ENCODE measurements at places on chromosomes 1 and 21.

DNA sequence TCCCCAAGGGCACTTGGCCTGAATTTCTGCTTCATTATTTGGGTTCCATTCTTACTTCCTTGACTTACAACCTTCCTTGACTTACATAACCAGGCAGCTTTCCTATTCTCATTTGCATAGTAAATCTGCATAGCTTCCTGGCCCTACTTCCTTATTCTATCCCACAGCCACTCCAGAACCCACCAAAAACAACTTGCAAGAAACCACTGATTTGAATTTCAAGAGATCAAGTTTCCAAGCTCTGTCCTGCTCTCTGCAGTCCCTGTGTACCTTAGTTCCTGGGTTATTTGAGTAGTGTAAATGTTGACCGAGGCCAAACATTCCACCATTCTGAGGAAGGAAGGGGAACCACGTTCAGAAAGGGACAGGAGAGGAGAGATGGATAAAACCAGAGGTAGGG lies 603.3 kb downstream of the PTPRC start:
- no peak for DNase-seq

- no peak for DNase-seq
These were observed 15.8 kb upstream of the CENPF start for GRCh38 chr1:214587165-214587564.

GRCh38 chr1:20633190-20634064 lies at the start of gene PINK1:
Gene PINK1 (plus strand): TSS chr1:20633458. CDS start chr1:20633549, 91 bp downstream.
- peak; percentile 90 for DNase-seq

DNA sequence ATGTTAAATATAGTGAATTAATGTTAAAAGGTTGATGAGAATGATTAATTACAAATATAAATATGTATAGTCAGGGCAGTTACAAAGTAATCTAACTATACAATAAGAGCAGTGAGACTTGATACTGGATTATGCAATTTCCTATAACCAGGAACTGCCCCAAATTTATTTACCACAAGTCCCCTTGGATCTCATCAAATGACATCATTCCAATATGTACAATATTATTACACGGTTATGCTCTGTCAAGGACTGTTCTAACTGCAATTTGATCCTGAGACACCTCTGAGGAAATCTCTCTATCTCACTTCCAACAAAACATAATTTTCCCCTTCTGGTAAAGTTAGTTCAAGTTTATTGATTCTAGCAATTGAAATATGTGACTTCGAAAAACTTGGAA lies 917.6 kb downstream of the NCAM2 start:
- no peak for DNase-seq

- DNase-seq = no peak
These were observed 104.1 kb downstream of the SIK1 start for GRCh38 chr21:43322805-43323204.

DNA sequence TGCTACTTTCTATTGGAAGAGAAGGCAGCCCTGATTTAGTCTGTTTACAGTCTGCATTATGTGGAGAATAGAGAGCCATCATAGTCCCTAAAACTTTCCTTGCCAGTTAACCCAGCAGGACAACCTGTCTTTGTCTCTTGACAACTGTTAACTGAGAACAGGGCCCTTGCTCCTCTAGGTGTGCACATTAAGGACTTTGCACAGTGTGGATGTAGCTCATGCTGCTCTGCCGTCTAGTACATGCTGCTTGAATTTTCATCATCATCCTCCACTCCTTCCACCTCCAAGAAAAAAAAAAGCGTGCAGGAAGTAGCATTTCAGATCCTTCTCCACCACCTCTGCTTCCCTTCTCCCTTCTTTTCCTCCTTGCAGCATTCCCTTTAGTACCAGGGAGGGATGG lies 91.5 kb downstream of the PBX1 start:
- no peak for DNase-seq

GRCh38 chr1:201750120-201750519 lies 78.8 kb upstream of the IPO9 start:
- DNase-seq = no peak

GRCh38 chr21:46600305-46600704 lies 4.6 kb downstream of the S100B start:
- DNase-seq = no peak

DNA sequence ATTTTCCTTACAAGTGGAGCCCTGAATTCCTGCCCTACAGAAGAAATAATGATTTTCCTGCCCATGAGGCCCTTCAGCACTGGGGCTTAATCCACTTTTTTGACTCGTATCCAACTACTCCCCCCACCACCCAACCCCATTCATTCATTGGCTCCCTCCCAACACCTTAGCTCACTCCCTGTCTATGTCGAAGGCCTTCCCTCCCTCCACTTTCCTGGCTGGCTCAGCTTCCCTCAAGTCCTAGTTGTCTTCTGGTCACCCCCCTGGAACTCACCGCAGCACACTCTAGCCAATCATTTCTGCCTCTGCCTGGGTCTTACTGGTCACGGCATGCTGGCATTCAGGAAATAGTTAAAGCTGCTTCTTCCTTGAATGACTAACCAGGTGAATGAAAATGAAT lies 118.9 kb downstream of the PGBD5 start:
- DNase-seq = no peak

DNA sequence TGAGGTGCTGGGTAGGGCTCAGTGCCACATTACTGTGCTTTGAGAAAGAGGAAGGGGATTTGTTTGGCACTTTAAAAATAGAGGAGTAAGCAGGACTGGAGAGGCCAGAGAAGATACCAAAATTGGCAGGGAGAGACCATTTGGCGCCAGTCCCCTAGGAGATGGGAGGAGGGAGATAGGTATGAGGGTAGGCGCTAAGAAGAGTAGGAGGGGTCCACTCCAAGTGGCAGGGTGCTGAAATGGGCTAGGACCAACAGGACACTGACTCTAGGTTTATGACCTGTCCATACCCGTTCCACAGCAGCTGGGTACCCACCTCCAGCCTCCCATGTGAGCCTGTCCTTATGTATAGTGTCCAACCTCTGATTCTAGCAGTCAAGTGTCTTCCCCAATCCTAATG lies 1.0 kb upstream of the CRTC2 start:
- DNase-seq = no peak

- DNase-seq = no peak
These were observed 71.3 kb downstream of the AHCTF1 start for GRCh38 chr1:246860401-246860800.

- DNase-seq = peak; percentile 57
These were observed 131.8 kb upstream of the SGIP1 start for GRCh38 chr1:66402194-66402593.

DNA sequence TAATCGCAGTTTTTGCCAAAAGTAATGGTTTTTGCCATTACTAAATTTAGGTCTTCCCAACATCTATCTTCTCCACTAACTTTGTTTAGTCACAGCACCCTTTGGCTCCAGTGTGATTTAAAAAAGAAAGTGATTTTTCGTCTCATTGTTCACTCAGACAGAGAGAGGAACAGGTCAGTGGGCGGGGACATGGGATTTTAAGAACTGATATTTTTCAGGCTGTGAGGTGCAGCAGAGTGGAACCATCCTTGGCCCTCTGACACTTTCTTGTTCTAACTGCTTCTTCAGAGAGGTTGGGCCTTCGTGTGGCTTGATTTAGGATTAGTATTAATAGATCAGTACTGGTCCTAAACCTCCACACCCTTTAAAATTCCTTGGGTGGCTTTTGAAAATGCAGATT lies 38.8 kb downstream of the CASQ2 start:
- peak; percentile 73 for DNase-seq

- DNase-seq = no peak
These were observed 44.6 kb downstream of the MIGA1 start for GRCh38 chr1:77824079-77824478.

- DNase-seq = no peak
These were observed 57.2 kb downstream of the ERI3 start for GRCh38 chr1:44297695-44298400.

- DNase-seq = no peak
These were observed 21.1 kb upstream of the GPR88 start for GRCh38 chr1:100516857-100517256.

GRCh38 chr1:66932291-66932690 lies 7.5 kb downstream of the MIER1 start:
- no peak for DNase-seq

- peak; percentile 57 for DNase-seq
These were observed 86.4 kb upstream of the LYST start for GRCh38 chr1:235952950-235953615.

- no peak for DNase-seq
These were observed 69.7 kb upstream of the USP24 start for GRCh38 chr1:55284856-55285255.

DNA sequence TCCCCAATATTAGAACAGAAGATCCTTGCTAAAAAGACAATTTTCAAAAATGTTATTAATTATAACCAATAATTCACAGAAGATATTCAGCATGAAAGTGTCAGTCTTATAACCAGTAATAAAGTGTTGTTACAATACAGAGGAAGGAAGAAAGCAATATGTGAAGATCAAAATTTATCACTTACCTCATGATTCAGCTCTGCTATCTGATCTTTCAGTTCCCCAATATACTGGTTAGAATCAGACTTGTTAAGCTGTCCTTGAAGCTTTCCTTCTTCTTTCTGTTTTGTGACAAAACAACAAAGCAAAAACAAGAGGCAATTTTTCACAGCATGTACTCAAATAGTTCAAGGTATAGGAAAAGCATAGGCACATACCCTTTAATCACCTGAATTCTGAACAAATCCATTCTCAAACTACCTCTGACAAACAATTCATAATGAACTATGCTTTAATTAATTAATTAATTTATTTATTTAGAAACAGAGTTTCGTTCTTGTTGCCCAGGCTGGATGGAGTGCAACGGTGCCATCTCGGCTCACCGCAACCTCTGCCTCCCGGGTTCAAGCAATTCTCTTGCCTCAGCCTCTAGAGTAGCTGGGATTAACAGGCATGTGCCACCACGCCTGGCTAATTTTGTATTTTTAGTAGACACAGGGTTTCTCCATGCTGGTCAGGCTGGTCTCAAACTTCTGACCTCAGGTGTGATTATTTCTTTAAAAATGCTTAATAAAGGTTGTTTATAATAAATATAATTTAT lies 76.9 kb upstream of the GFI1 start:
- DNase-seq = peak; percentile 75

GRCh38 chr1:247293047-247293446 lies 37.2 kb downstream of the VN1R5 start:
- no peak for DNase-seq

DNA sequence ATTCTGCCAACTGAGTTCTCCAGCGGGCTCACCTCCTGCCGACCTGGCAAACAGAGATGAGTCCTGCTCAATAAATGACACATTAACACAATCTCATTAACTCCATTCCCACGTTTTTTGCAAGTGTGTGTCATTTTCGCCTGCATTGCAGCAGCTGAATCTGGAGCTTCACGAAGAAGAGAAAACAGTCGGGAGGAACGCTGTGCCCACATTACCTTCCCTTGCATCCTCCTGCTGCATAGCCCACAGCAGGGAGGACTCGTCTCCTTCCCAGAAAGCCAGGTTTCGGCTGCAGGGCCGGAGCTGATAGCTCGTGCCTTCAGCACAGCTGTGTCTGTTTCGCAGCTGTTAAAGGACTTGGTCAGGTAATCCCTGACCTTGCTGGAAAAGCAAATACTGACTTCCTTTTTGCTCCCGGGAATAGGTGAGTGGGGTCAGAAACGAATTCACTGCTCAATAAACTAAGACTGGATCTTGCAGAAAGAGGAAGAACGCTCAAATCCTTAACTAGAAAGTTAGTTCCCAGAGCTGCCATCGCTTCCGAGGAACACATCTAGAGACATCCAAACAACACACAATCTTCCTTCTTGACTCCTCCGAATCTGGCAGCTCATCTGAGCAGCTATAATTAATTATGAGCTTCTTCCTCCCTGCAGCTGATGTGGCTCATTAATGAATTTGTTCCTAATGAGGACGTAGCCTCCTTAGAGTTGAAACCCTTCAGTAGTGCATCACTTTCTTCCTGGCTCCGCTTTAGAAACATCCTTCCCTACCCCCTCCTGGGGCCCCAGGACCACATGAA lies 33.0 kb downstream of the KANK4 start:
- DNase-seq = no peak

DNA sequence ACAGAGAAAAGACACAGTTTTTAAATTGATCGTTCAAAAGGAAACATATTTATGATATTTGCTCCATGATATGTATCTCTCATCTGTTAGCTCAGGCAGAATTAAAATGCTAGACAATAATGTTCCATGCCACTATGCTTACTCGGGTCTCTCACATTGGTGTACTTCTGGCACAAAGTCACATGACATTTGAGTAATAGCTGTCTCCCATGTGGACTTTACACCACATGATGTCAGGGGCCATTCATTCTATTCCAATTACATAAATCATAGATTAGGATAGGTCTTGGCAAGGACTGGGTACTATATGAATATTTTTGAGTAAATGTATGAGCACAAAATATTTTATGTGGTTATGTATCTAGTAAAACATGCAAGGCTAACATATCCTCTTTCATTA lies 648.4 kb downstream of the PLA2G4A start:
- no peak for DNase-seq

DNA sequence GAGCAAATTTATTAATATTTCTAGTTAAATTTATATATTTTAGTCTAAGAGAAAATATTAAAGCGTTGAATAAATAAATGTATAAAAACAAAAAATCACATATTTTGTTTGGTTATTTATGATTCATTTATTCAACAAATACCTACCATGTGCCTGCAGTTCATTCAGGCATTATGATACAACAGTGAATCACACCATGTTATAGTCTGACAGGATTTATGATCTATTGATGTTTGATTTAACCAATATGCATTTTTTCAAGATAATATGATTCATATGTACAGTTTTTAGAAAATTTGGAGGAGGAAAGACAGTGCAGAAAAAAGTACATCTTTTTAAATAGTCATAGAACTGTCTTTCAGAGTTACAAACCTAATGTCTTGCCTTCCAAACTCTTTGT lies 7.4 kb upstream of the TRIM58 start:
- DNase-seq = no peak

DNA sequence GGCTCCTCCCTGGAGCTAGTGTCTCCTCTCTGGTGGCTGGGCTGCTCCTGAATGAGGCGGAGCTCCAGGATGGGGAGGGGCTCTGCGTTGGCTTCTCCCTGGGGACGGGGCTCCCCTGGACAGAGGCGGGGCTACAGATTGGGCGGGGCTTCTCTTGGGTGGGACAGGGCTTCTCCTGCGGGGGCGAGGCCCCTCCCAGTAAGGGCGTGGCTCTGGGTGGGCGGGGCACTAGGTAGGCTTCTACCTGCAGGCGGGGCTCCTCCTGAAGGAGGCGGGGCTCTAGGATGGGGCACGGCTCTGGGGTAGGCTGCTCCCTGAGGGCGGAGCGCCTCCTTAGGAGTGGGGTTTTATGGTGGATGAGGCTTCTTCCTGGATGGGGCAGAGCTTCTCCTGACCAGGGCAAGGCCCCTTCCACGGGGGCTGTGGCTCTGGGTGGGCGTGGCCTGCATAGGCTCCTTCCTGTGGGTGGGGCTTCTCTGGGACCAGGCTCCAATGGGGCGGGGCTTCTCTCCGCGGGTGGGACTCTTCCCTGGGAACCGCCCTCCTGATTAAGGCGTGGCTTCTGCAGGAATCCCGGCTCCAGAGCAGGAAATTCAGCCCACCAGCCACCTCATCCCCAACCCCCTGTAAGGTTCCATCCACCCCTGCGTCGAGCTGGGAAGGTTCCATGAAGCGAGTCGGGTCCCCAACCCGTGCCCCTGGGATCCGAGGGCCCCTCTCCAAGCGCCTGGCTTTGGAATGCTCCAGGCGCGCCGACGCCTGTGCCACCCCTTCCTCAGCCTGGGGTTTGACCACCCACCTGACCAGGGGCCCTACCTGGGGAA lies 22.7 kb upstream of the ARF1 start:
- DNase-seq = no peak

- no peak for DNase-seq
These were observed 105.8 kb downstream of the SLC16A1 start for GRCh38 chr1:112850034-112850757.

Data from GM10248 (cell line).